ENCODE measurements at places on chromosomes 5 and 9.

DNA sequence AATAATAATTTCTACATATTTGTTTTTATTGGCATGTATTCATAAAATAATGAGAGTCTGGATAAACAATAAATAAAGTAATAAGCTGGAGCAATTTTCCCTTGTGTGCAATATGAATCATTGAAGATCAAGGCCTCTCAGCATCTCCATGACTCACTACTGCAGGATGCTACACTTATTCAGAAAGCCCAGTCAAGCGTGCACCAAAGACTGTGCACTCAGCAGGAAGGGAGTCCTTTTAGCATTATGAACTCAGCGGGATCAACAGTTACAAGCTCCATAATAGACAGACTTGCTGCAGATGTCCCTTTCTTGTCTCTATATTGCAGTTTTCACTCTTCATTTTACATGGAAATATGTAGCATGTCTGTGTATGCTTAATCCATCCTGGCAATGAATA is 485.3 kb downstream of the CDH9 start:
- no peak for DNase-seq

GRCh38 chr5:31638748-31639418 is at the start of gene PDZD2:
Gene PDZD2, plus strand, starts transcription at chr5:31639131.
- peak; percentile 56 for DNase-seq

DNA sequence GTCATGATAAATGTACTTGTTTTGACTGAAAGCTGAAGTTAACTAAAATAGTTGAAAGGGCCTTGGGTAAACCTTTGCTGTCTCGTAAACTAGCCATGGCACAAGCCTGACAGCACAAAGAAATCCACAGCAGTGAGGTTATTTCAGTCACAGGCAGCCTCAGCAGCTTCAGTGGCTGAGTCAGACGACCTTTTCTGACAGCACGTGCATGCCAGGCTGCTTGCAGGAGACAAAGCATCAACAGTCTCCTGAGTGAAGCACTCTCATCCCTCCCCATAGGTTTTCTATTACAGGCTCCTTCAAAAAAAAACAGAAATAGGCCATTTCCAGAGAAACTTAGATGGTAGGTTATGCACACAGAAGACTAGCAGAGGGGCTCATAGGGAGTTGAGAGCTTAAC is 34.6 kb downstream of the OXCT1 start:
- DNase-seq = no peak

DNA sequence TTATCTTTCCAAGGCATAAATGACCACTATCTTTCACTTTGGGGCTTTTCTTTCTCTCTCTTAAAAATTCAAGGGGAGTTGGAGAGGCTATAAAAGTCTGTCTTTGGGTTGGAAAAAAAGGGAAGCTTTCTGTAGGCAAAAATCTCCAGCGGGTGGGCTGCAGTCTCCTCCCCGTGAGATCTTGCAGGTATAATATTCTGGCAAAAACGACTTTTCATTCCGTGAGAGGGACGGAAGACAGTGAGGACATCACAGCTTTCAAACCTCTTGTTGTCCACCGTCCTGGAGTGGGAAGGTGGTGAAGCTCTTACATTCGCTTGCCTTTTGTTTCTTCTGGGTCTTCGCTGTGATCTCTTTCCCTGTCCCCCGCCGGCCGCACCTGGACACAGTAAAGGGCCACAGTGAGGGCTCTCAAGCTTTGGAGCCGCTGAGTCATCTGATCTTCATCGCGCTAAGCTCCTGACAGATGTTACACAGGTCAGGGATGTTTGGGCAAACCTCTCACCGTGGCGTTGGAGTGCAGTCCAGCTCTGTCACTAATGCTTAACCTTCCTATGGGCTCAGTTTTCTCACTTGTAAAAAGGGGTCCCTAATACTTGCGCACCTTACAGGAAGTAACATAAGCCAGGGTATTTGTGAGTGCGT is 61.9 kb upstream of the MEGF10 start:
- DNase-seq = no peak

- DNase-seq = no peak
These were observed 4.5 kb downstream of the SREK1IP1 start for GRCh38 chr5:64763948-64764503.

- DNase-seq = peak; percentile 37
These were observed 647 bp upstream of the ADAMTSL2 start for GRCh38 chr9:133533857-133534256.

DNA sequence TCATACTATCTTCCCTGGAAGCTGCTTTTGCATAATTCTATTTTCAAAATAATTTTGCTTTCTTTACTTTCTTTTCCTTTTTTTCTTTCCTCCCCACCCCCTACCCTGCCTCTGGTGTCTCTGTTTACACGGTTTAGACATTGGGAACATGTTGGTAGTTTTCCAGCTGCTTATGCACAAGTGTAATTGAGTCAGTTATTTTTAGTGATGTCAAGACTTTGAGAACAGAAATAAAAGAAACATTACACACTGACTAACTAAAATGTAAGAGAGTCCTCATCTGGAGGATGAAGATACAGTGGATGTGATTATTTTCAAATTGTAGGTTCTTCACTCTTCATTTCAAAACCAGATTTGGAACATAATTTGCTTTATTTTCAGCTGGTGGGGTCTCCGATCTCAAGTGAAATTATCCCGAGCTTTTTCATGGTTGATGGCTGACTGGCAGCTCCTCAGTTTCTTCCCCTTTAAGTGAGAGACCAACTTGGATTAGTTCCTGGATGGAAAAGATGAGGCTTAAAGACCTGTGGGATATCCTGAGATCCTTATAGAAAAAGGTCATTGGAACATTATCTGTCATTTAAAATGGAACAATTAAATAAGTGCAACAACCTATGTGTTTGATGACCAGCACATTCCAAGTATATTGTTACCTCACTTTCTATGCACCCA is 154.4 kb upstream of the ZNF462 start:
- DNase-seq = no peak

DNA sequence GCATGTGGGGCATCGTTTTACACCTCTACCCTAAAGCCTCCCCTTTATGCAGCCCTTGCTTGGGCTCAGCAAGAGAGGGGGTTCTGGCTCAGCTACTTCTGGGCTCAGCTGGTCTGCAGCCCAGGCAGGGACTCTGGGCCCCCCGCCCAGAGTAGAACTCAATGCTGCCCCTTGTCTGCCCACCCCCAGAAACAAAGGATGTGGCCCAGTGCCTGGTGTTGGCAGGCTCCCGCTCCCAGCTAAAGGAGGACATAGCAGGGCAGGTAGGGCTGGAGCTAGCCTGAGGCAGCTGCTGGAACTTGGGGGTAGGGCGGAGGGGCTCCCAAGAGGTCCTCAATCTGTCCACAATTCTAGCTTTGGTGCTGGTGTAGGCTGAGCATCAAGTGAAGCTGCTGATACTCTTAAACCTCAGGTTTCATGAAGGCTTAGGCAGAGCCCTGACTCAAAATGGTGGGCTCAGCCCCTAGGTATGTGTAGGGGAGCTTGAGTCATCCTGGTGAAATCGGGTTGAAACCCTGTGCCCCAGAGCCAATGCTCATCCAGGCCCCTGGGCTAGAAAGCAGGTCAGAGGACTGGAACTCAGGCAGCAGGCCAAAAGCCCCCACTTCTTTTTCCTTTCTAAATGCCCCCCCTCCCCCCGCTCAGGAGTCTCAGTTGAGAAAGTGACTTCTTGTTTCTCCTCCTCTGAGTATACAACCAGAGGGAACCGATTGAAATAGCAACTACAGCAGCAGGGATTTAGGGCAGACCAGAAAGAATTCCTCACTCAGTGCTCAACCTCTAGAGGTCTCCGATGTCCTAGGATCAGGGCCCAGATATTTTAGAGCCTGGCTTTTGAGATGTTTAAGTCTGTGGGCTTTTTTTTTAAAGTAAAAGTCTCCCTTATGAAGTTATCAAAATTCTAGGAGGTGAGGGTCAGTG is 11.4 kb downstream of the PSD2 start:
- no peak for DNase-seq

DNA sequence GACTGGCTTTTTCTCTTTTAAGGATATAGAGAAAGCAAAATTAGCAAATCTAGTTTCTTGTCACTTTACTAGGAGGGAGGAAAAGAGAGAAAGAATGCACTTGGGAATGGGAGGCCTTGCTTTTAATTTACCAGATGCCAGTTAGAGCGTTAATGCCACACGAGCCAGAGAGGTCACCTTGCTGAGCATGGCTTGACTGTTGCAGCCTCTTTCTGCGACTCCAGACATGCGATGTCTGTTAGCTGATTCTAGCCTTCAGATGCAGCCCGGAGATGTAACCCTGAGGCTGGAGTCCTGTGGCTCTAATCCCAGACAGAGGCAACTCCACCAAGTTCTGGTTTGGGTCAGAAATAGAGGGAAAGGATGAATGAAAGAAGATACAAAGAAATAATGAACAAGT is 152.5 kb downstream of the TRIO start:
- no peak for DNase-seq

DNA sequence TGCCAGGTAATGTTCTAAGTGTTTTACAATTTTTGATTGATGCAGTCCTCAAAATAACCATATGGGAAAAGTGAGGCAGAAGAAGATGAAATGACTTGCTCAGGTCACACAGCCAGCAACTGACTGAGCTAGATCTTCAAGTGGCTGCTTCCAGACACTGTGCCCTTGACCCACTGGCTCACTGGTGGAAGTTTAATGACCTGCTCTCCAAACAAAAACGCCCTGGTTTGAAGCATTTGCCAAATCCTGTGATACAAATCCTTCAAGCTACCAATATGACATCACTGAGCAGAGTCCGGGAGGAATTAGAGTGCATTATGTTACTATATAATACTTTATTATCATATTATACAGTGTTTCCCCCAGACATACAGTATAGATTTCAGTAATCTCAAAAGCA is 459.4 kb downstream of the GADD45G start:
- DNase-seq = no peak

GRCh38 chr5:85225388-85225787 is 840.7 kb upstream of the EDIL3 start:
- no peak for DNase-seq

GRCh38 chr5:9398227-9398626 is 147.6 kb downstream of the SEMA5A start:
- DNase-seq = no peak

DNA sequence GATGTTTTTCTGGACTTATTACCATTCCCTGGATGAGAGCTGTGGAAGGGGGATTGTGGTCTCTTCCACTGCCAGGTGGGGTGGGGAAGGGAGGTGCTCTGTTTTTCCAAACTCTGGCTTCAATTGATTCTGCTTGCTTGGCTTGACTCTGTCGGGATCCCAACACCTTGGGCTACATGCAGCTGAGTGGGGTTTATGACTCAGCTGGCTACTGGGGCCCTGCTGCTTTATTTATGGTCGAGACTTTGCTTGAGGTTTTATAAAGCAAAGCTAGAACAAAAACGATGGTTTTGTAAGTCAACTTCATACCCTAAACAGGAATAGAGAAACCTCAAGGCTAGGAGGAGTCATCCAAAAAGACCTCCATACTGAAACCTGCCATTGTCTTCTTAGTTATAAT is 76.3 kb downstream of the AOPEP start:
- DNase-seq = no peak

- no peak for DNase-seq
These were observed 62.4 kb downstream of the SLC28A3 start for GRCh38 chr9:84278130-84278529.

All from RPMI8226 (cell line).